Liver (tissue), 10 donors: ENCODE measurements at places on chromosomes 6 and 20.

- no peak for DNase-seq
Observed at GRCh38 chr20:54092021-54092420, 21.6 kb upstream of the BCAS1 start.

GRCh38 chr6:4008324-4009047 lies 70.5 kb downstream of the FAM217A start:
- no peak for DNase-seq

DNA sequence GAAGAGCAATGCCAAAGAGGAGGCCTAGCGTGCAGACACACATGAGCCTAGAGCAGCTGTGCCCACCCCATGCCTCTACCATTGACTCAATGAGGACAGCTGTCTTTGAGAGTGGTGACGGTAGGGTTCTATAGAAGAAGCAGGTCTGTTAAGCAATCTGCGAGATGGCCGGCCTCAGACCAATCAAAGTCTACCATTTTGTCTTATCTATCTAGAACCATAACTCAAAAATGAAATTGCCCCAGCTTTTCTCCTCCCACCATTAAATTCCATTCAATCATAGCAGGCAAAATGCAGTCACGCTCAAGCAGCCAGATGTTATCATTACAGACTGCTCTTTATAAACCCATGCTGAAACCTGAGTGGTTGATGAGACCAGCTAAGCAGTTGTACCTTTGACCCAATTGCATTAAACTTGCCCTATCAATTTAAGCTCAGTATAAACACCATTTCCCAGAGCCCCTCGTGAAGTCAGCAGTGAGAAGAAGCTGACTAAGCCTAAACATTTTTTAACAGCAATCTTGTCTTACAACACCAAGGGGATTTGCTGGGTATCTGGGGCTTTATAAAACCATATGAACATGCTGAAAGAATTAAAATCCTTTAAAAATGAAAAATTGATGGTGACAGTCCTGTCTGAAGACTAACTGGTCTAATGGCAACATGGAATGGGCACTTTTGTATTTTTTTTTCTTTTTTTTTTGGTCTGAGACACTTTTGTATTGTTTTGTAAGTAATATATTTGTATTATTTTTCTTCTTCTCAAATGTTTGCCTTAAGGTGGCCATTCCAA lies 57.5 kb downstream of the FOXC1 start:
- DNase-seq = no peak

- no peak for DNase-seq
Observed at GRCh38 chr6:42279144-42279781, 61.6 kb upstream of the MRPS10 start.

- no peak for DNase-seq
Observed at GRCh38 chr6:161033667-161034066, 42.1 kb downstream of the MAP3K4 start.

DNA sequence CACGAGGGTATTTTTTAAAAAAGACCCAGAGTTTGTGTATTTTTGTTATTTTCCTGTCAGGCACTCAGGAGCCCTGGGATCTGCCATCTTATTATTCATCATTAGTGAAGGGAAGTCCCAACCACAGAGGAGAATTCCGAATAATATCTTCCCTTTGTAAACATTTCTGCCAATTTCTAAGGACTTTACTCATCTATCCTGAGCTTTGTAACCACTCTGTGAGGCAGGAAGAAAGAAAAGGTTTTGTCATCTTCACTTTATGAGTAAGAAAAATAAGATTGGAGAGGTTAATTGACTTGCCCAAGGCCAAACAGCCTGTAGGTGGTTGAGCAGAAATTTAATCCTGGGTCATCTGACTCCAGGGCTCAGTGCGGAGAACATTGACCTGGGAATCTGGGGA lies 23.0 kb upstream of the IYD start:
- no peak for DNase-seq

DNA sequence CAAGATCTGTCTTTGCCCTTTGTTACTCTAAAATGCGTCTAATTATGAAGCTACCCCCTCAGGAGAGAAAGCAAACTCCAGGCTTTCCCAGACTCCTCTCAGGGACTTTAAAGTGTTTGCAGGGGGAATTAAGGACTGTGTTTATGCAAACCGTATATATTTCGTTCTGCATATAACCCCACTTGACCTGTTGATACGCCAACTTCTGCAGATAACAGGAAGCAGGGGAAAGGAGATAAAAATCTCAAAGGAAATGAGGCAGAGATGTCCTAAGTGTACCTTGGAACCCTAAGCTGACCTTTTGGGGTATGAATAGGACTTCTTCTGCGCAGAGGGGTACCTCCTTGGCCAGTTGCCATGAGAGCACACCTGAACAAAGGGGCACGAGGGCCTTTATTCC lies 8.1 kb downstream of the SYCP2L start:
- no peak for DNase-seq

DNA sequence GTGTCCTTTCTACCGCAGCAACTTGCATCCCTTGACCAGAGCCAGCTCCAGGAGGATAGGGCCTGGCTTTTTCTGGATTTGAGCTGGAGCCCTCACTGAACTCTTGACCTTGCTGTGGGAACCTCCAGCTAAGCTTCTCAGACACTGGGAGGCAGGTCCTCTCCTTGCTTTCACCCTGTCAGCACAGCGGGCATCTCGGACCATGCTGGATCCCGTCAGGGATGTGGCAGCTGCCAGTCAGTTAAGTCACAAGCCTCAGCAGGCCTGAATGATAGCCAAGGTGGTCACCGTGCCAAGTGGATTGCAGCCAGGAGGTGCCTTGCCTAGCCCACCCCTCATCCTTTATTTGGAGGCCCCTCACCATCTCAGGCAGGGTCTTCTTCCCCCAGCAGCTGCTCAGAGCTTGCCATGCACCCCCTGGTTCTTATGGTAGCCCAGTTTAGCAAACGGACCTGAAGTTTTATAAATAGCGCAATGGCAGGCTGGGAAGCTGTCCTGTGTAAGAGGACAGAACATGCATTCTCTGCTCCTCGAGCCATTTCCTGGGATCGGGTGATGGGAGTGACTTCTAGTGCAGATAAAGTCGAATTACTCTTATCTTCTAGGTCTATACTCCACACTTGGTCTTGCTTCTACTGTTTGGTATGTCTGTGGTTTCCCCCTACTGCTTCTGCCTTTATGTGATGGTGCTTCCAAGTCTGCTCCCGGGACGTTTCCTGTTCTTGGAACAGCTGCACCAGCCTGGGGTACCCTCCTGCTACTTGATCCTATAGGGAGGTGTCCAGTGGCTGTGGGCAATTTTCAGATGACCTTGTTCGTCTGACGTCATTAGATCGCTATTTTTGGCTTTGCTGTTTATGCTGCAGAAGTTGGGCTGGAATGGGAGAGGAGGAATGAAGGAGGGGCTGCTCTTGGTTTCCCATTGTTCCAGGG lies 7.1 kb upstream of the MYLK2 start:
- no peak for DNase-seq

DNA sequence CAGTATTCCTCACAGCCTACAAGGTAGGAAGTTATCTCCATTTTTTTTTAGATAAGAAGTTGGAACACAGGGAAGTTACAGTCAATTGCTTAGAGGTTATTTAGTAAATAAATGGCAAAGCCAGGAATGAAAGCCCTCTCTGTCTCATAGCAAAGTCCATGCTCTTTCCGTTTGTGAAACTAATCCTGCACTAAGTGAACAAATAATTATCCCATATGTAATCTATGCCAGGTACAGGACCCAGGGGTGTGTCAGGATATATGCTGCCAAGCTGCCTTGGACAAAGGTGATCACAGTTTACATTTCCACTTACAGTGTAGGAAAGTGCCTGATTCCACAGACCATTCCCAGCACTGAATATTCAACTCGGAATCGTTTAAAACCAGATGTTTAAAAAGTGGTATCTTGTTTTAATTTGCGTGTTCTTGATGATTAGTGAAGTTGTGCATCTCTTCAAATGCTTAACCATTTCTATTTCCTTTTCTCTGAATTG lies 13.6 kb upstream of the GMDS start:
- no peak for DNase-seq

GRCh38 chr6:132459605-132459952 lies 53.3 kb downstream of the STX7 start:
- no peak for DNase-seq
